Activated CD8-positive, alpha-beta memory T cell treated with anti-CD3 and anti-CD28 coated beads for 48 hours (primary cell): ENCODE measurements at places on chromosomes 2 and 18.

GRCh38 chr2:209681201-209681735 is 90.4 kb upstream of the UNC80 start:
- DNase-seq = no peak

DNA sequence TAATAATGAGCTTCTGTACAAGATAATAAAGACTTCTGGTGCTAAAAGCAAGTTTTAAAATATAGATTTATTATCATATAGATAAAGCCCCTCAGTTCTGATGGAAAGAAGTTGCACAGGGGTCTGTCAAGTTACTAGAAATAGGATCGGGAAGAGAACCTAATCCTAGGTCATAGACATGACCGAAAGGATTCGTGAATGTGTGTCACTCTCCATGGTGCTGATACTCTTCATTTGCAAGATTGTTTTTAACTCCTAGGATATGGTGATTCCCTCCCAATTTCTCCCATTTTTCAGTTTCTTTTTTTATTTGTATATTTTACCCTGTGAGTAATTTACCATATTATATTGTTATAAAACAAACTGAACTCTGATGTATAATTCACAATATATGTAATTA is 58.9 kb upstream of the CTNNA2 start:
- no peak for DNase-seq

- no peak for DNase-seq
Observed at GRCh38 chr2:42795275-42795674, 2.9 kb upstream of the HAAO start.

GRCh38 chr18:73992242-73993022 is 155.2 kb downstream of the FBXO15 start:
- DNase-seq = no peak

DNA sequence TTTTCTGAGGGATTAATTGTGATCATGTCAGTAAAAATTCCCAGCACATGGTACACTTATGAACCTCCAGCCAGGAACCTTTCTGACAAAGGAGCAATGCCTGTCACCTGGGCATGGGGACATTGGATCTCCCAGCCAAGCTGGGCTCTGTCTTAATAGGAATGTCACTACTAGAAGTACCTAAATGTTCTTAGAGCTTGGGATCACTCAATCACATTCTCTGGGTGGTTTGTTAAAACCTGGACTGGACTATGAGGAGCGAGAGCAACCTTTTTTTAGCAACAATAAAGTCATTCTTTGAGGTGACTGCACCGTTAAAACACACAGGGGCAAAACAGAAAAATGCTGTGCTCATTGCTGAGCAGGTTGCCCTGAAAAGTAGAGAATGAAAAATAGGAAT is 6.4 kb upstream of the PPP1CB start:
- no peak for DNase-seq

DNA sequence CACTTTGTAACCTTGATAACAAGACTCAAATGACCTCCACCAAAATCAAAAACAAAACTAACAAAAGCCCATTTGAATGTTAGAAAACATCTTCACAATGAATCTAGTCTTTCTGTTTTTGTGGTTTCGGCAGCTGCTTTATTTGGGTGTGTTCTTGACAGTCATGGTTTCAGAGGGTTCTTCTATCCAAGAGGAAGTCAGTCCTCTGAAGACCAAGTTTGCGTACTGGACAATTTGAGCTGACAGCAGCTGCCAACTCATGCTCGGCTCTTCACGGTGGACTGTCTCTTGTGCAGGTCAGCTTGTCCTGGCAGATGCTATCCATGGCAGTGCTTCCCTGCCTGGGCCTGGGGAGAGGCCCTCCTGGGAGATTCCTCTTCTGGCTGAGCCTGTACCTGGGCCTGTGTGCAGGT is 91.0 kb downstream of the TMEM17 start:
- no peak for DNase-seq

GRCh38 chr2:222623756-222624309 is 32.1 kb downstream of the FARSB start:
- DNase-seq = no peak
